AG08396 (cell line): ENCODE measurements at places on chromosomes 5 and 9.

GRCh38 chr9:81083854-81084512, 605.4 kb downstream of the TLE1 start:
- DNase-seq, result peak; percentile 29

- peak; percentile 12 for DNase-seq
Measured at GRCh38 chr9:120841930-120842684, 615 bp downstream of the PSMD5 start.

- DNase-seq, result no peak
Measured at GRCh38 chr9:7899753-7900152, 100.2 kb upstream of the DMAC1 start.

GRCh38 chr5:177450667-177451424, 4.2 kb downstream of the PRR7 start:
- no peak for DNase-seq

DNA sequence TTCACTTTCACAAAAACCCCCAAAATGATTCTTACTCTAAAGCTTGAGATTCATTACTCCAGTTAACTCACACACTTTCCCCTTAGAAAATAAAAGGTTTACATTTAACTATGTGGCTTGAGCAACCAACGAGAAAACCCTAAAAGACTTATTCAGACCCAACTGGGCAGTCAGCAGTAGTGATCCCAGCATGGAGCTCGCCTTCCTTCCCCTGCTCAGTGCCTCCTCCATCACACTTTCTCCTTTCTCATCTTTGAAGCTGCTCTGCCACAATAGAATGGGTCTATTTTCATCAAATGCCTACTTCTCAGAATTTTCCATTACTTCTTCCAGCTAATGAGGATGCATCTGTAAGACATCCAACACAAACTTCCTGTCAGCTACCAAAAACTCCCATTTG, 29.1 kb downstream of the RORB start:
- no peak for DNase-seq

DNA sequence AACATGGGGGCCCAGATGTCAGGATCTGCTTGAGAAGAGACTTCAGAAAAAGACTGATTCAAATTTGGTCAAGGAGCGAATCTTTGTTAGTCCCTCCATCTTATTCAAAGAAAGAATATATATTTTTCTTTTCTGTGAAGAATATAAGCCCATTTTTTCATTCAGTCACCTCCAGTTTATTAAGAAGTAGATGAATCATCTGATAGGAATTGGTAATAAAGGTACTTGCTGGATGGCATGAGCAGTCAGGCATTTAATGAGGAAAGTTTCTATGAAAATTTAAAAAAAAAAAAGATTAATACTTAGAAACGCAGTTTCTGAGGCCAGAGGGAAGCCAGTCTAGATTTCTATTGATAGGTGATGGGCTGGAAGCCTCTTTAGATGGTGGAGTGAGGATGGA, 373.1 kb upstream of the SMC2 start:
- DNase-seq, result no peak

DNA sequence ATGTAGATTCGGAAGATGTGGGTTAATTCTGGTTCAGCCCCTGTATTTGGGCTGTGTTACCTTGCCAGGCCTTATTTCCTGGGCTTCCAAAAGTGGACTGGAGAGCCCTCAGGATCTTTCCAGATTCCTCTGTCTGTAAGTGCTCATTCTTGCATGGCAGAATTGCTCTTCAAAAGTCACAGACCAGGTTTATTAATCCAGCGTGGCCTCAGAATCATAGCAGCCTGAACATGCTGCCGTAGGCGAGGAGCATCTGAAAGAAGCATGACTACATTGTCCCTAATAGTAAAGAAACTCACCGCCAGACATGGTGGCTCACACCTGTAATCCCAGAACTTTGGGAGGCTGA, 307.8 kb downstream of the GADD45G start:
- no peak for DNase-seq

GRCh38 chr9:124347206-124347967, 67.9 kb downstream of the PSMB7 start:
- no peak for DNase-seq

GRCh38 chr9:89922099-89922498, 317.3 kb downstream of the GADD45G start:
- DNase-seq, result no peak

GRCh38 chr9:105683688-105684275, 10.6 kb upstream of the TMEM38B start:
- no peak for DNase-seq

DNA sequence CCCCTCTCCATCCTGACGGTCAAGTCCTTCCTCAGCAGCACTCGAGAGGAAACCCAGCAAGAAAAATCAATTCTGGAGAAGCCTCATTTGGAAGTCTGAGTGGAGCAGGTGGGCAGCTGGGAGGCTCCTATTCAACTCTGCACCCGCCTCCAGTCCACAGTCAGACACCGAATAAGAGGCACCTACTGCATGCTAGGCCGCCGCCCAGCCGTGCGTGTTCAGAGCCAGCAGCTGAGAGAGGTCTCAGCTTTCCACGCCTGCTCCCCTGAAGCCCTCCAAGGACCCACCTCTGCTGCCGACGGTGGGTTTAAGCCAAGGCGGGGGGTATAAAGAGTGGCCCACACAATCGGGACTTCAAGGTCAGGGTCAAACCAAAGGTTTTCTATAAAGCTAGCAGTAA, 41.9 kb downstream of the VAV2 start:
- no peak for DNase-seq

- DNase-seq, result no peak
Measured at GRCh38 chr5:73125289-73125688, 4.9 kb downstream of the TMEM171 start.

GRCh38 chr5:130550562-130550928, 614.5 kb downstream of the HINT1 start:
- DNase-seq, result no peak
